ENCODE measurements at places on chromosomes 7 and 10. TPM values are rescaled to one million over a fixed set of nuclear protein-coding genes. Genes with fewer than 3 reads are reported as not detected.

- DNase-seq = no peak
These were observed 186.0 kb downstream of the JAZF1 start for GRCh38 chr7:27994639-27995038.

GRCh38 chr10:75468612-75469005 lies 37.2 kb downstream of the LRMDA start:
- no peak for DNase-seq

The PIK3CG gene
- 0.74 TPM for total RNA-seq

DNA sequence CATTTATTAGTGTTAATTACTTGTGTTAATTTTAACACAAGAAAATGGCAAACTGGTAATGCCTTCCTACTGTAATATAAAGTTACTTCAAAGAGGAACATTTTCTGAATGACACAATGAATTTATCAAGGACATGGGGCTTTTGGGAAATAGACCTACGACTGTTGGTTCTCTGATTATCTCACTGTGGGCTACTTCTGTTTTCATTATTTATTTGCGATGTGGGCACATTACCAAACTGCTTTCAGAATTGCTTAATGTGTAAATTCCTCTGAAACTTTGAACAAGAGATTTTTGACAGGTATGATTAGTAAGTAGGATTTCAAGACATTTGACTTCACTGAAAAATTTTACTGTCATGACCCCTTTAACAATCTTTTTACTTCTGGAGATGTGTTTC lies 535.6 kb downstream of the CNTNAP2 start:
- DNase-seq = no peak

GRCh38 chr7:85452674-85453073 lies 265.8 kb upstream of the SEMA3D start:
- no peak for DNase-seq

GRCh38 chr7:28890137-28890536 lies 68.0 kb downstream of the TRIL start:
- no peak for DNase-seq

- DNase-seq = no peak
These were observed 26.8 kb downstream of the VOPP1 start for GRCh38 chr7:55545496-55545895.

DNA sequence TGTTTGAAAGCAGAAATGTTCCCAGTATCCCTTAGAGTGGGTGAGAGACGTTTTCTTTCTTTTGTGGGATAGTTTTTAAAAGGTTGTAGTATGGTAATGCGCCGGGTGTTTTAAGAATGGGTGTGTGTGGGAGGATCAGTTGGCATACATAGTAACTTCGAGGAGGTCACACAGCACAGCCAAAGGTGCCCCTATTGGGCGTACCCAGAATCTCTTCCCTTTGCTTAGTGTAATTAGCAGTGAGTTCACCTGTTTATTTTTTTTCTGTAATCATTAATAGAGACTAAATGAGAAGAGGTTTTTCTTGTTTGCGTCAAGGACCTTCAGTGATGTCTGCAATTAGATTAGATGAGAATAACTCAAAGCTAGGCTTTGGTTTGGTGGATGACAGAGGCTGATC lies 1.5 kb downstream of the PLEKHA8 start:
- DNase-seq = peak; percentile 31

- DNase-seq = no peak
These were observed 41.8 kb downstream of the NCAPG2 start for GRCh38 chr7:158662610-158663427.

Data from G401 (cell line).